ENCODE measurements at places on chromosomes 3 and 15.

GRCh38 chr3:165279471-165279870 lies 83.3 kb upstream of the SLITRK3 start:
- no peak for DNase-seq

DNA sequence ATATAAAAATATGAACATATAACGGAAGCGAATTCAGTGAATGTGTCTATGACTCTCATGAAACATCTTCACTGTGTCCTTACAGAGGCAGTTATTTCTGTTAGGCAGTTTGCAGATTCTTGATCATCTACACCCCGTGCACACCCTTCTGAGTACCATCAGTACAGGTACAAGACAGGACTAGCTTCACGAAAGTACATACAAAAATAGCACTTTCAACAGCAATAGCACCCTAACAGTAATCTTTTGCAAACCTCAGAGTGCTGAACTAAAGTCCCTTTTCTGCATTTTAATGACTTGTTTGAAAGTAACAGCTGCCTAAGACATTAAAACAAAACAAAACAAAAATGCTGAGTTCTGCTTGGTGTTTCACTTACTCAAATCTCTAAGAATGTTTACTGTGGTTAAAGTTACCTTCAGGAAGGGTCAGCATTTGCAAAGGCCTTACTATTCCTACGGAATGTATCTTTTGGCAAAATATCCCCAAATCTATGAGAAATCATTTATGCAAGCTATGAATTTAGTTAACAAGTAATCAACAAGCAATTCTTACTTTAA lies 104.1 kb downstream of the CNTN3 start:
- DNase-seq, result no peak

DNA sequence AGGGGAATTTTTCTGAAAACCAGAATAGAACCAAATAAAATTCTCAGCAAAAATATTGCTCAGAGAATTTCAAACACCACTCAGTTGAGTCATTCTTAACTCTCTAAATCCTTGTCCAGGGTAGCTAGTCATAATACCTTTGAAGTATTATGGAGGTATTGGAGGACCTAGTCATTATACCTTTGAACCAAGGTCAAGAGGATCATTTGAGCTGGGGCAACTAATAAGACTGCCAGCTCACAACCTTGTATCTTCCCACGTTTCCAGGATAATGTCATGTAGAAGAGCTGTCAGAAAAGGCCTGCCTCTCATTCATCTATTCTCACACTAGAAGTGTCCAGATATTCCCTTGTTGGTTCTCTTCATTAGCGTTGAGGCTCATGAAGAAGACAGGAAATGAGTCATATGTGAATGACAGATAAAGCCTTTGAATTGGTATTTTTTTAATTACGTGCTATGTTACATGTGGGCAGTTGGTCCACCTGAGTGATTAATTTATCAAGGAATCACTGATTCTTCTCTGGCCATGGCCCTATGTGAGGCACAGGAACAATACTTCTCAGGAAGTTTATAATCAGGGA lies 48.3 kb downstream of the TOPAZ1 start:
- DNase-seq, result no peak

- no peak for DNase-seq
Observed at GRCh38 chr3:180684807-180685206, 5.5 kb upstream of the CCDC39 start.

- DNase-seq, result no peak
Observed at GRCh38 chr3:102034639-102035451, 185.5 kb downstream of the NFKBIZ start.

Measured in muscle of arm (tissue), 14 donors.